ENCODE measurements at places on chromosomes 12 and 14.
A peak's percentile ranks its signal among the peaks of the same experiment; 100 is the strongest.

- DNase-seq: no peak
Observed at GRCh38 chr14:101561145-101561896, at the start of gene DIO3. TSS of gene DIO3 (plus strand) at chr14:101561495.

- DNase-seq: no peak
Observed at GRCh38 chr14:76117789-76118484, 33.8 kb upstream of the GPATCH2L start.

GRCh38 chr14:93089521-93090269, 26.0 kb downstream of the ITPK1 start:
- DNase-seq: no peak

DNA sequence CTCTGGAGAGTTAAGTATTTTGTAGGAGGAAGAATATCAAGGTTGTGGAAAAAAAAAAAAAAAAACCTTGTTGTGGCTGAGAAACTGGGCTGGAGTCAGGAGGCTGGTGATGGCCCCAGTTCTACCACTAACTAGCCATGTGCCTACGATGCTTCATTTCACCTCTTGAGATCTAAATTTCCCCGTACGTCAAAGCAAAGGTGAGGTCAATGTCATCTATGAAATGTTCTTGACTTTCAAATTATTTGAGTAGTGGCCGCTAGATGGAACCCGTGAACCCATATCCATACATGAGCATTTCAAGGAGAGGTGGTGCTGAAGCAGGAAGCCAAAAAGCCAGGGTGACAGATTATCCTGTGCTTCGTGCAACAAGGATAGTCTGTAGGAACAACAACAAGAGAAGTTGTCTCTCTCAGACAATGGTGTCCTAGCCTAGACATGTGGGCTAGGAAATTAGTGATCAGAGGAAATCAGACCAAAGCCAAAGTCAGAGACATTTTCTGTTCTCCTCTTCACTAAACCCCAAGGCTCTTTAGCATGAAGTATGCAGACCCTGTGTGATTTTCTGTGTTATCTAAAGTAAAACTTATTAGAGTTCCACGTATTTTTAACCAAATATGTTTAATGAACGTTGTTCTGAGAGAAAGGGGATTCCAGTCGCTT, 95.5 kb upstream of the ETV6 start:
- peak; percentile 44 for DNase-seq

GRCh38 chr12:101743724-101744472, 4.6 kb upstream of the SYCP3 start:
- DNase-seq: no peak

GRCh38 chr14:20417250-20418186, 4.2 kb upstream of the TEP1 start:
- DNase-seq: no peak

- DNase-seq: no peak
Observed at GRCh38 chr12:91952916-91953315, 192.7 kb downstream of the BTG1 start.

- no peak for DNase-seq
Observed at GRCh38 chr12:43123461-43123860, 428.5 kb downstream of the ADAMTS20 start.

- peak; percentile 1 for DNase-seq
Observed at GRCh38 chr12:132158677-132159554, 14.7 kb downstream of the NOC4L start.

- no peak for DNase-seq
Observed at GRCh38 chr14:77580964-77581505, 35.4 kb downstream of the SPTLC2 start.

DNA sequence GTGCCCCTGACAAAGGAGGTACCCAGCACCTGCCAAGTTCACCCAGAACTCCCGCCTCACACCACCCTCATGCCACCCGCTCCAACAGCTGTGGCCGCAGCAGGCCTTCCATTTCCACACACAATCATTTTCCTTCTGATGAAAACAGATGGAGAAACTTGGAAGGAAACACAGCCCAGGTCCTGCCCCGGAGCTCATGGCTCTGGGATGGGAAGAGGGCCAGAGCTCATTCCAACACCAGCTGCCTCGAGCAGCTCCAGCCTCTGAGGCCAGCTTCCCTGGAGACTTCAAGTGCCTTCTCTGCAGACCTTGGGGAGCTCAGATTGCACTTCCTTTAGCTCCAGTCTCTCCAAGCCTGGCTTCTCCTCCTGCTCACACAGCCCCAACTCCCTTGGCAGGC, 55.1 kb upstream of the CMKLR1 start:
- DNase-seq: no peak

DNA sequence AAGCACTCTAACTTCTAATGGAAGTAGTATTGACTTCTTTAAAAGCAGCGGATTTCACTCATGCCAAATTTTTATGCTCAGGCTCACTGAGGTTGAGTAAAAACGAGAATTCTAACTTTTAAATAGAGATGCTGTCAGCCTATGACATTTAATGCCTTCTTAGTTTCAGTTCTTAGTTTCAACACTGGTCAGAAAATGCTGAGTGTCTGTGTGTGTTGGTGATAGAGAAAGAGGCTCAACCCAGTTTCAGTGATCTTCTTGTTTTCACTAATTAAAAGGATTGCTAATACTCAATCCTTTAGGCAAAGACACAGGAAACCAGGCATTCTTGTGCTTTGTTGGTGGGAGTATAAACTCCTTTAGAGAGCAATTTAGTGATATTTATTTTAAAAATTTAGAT, 31.0 kb downstream of the PEBP1 start:
- DNase-seq: no peak

DNA sequence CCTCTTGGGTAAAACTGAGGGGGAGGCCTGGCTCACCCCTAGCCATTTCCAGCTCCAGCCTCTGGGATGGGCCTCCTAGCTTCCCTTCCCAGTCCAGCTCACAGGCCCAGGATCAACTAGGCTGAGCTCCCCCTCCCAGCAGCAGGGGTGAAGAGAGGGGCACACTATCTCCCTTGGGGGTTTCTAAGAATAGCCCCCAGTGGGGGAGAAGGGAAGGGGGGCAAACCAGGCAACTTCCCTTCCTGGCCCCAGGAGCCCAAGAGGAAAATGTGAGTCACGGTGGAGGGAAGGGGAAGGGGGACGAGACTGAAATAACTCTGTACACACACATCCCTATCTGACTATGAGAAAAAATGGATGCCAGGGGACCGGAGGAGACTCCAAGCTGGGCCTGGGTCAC, 9.0 kb downstream of the ADCY6 start:
- no peak for DNase-seq

DNA sequence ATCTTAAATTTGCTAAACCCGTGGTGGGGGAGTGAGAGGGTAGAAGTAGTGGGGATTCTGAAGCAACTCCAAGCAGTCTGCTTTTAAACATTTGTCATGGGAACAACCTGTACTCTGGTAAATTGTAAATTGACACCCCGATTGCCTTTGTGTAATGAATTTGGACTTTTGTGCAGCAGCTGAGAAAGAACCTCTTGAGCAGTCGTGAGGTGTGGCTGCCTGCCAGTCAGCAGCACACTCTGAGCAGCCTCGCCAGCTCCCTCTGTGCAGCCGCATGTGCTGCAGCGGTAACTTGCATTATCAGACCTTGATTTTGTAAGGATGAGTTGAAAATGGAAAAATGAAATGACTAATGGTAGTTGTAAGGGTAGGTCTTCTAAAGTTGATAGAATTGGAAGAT, 74.3 kb downstream of the SUSD6 start:
- DNase-seq: no peak

DNA sequence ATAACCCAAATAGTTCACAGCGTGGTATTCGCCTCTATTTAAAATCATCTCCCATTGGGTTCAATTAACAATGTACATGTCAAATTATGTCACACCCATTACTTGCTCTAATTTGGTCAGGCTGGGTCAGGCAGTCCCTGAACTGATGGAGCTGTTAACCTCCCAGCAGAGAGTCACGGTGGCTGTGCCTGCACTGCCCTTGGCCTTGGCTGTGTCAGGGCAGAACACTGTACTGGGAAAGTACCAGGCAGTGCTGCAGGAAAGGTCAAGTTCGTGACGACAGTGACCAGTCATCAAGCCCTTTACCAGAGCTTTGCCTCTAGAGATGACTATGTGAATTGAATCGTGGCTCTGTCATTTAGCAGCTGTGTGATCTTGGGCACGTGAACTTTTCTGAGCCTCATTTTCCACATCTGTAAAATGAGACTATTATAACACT, 100.0 kb downstream of the ARF6 start:
- no peak for DNase-seq

DNA sequence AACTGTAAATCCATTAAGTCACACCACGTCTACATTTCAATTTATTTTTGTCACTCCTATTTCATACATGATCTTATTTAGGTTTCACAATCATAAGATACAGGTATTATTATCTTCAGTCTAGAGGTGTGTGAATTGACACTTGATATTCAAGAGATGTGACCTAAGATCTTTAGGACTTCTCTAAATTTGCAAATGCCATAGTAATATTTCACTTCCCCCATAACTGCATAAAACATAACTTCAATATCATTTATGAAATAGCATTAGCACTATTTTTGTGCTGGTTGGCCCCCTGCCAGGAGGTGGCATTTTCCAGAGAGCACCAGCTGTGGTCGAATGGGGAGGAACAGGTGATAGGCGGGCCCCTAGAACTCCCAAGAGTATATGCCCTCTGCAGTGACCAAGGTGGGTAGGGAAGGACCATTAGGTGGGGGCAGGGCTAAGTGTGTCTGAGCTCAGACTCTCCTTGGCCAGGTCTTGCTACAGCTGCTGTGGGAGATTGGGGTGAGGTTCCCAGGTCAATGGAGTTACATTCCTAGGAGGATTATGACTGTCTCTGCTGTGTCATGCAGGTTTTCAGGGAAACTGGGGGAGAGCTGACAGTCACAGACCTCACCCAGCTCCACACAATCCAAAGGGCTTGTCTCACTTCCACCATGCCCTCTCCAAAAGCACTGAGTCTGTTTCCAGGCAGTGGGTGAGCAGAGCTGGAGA, 49.2 kb upstream of the ERGIC2 start:
- no peak for DNase-seq

GRCh38 chr12:85441741-85442140, 161.7 kb downstream of the ALX1 start:
- DNase-seq: no peak

- no peak for DNase-seq
Observed at GRCh38 chr12:50665170-50665569, 98.7 kb upstream of the ATF1 start.

DNA sequence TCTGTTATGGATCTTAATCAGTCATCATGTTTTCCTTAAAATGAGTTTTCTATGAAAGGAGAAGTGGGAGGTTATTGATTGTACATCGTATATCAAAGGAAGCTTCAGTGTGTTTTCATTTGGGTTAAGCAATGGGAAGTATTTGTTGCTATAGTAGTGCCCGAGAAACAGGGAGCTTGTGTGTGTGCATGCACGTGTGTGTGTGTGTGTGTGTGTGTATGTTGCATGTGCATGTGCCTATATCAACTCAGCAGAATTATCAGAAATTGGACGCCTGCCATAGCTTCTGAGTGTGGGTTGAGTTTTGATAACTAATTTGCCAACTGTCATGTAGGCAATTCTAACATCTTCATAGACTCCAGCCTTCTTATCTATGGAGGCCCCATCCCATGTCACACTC, 246.1 kb upstream of the CRY1 start:
- DNase-seq: no peak

GRCh38 chr14:30500222-30500621, 58.7 kb upstream of the G2E3 start:
- DNase-seq: no peak

- DNase-seq: no peak
Observed at GRCh38 chr14:97283426-97283825, 486.2 kb downstream of the VRK1 start.

DNA sequence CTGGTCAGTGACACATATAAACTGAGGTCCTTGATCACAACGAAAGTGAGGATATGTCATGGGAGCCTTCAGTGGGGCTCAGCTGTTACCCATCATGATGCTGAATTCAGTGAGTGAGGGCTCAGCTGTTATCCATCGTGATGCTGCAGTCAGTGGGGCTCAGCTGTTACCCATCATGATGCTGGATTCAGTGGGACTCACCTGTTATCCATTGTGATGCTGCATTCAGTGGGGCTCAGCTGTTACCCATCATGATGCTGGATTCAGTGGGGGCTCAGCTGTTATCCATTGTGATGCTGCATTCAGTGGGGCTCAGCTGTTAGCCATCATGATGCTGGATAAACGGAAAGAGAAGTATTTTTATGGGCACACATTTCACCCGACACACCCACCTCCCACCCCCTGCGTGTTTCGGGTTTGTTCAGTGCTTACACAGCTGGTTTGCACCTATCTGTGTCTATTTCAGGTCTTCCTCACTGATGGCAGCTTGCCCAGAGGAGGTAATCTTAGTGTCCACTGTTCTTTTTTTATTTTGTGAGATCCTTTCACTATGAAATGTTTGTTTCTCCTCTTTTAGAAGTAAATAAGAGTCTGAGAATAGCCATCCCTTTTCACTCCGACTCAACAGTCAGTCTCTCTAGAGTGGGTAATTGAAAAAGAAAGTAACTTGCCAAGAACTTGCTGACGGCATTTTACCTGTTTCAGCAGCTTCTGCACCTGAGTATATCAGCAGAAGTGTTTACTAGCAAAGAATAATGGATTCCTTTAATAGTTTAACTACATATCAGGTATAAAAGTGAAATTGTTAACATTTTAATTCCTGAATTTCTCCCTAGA, 183.0 kb downstream of the ERC1 start:
- no peak for DNase-seq

GRCh38 chr14:102479777-102480176, 29.8 kb downstream of the ANKRD9 start:
- DNase-seq: no peak

DNA sequence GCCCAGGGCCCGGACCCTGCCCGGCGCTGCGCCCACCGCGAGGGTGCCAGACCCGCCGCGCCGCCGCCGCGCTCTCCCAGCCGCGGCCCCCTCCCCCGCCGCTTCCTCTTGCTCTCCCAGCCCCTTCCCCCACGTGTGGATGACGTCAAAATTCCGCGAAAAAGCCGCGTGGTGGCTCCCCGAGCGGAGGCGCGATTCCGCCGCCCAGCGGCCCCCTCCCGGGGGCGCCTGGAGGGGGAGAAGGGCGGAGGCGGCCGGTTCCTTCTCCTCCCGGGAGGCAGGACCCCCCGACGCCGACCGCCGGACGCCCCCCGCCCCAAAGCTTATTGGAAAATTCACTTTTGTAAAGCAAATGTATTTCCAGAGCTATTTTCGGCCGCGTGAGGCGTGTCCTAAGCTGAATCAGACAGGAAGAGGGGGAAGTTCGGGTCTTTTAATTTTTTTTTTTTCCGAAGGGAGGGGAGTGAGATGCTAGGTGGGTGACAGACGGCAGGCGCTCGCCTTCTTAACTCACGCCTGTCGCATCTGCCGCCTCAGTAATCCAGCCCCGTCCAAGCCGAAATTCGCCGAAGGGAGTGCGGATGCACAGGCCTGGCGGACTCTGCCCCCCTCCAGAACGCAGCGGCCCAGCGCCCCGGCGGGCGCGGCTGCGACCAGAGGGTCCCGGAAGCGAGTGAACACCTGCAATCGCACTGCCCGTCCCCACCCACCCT, 4.1 kb upstream of the CCND2 start:
- DNase-seq: peak; percentile 92

All from effector CD4-positive, alpha-beta T cell (primary cell).